ENCODE measurements at places on chromosomes 7 and 10.

DNA sequence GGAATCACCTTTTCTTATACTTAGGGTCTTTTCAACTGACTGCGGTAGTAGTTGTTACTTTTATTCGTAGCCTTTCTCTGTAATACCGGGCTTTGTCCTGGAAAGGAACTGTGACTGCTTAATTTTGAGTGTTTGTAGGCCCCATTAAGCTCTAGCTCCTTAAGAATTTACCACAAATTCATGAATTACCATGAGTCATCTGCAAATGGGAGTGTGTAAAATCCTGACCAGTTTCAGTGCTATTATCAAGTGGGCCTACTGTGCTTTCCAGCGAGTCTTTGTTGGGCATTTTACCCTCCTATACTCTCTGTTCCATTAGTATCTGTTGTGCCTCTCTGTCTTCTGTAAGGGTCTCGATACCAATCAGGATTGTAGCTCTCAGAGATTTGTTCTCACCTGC, 49.7 kb downstream of the ZMYND11 start:
- DNase-seq: no peak

GRCh38 chr7:76428868-76429805, 4.4 kb downstream of the ZP3 start:
- no peak for DNase-seq

DNA sequence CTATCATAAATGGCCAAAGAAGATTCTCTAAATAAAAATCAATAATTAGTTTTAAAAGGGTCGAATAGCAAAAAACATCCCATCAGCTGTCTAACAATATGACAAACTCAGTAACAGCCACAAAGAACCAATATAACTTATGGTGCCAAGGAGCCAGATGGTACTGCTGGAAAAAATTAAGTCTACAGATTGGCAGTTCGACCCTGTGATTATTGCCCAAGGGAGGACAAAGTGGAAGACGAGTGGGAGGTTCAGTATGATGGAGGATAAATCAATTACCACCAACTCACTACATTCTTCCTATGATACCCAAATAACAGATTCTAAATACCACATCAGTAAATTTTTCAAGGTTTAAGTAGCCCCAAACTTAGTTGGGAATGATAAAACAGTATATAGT, 49.0 kb downstream of the SKAP2 start:
- no peak for DNase-seq

GRCh38 chr7:112781558-112781957, 8.6 kb downstream of the TMEM168 start:
- DNase-seq: no peak

- DNase-seq: no peak
Measured at GRCh38 chr7:47502240-47502877, 79.6 kb downstream of the TNS3 start.
